Trophoblast cell (in vitro differentiated cells and primary cell): ENCODE measurements at places on chromosomes 1 and 21.

DNA sequence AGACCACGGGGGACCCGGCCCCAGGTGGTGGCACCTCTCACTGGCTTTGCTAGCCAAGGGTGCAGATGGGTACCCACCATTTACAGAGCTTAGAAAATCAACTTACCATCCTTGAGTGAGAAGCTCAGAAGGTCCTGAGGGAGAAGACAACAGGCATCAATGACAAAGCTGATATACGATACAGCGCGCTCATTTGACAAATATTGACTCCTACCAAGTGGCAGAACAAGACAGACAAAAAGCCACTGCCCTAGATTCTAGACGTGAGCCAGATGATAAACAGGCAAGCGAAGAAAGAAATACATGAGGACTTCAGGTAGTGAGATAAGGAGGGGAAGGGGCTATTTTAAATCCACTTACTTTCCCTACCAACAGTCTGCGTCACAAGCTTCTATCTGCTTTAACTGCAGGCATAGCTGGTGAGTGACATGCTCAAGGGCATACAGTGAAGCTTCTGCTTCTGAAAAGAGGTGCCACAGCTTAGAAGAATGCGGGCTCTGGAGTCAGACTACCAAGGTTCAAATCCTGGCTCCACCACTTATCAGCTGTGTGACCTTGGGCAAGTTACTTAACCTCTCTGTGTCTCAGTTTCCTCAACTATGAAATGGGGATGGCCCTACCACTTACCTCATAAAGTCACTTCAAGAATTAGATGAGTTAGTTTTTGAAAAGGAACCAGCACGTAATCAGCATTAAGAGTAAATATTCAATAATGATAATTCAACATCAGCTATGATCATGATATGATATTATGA lies 29.1 kb downstream of the TMCO4 start:
- no peak overlapping the region for H3K27ac ChIP-seq
- DNase-seq: no peak
- peaks cover 11% of the 10 kb centered on the region for H3K4me1 ChIP-seq
- H3K4me3 ChIP-seq: no peak overlapping the region
- peaks cover 2% of the 10 kb centered on the region for H3K36me3 ChIP-seq

DNA sequence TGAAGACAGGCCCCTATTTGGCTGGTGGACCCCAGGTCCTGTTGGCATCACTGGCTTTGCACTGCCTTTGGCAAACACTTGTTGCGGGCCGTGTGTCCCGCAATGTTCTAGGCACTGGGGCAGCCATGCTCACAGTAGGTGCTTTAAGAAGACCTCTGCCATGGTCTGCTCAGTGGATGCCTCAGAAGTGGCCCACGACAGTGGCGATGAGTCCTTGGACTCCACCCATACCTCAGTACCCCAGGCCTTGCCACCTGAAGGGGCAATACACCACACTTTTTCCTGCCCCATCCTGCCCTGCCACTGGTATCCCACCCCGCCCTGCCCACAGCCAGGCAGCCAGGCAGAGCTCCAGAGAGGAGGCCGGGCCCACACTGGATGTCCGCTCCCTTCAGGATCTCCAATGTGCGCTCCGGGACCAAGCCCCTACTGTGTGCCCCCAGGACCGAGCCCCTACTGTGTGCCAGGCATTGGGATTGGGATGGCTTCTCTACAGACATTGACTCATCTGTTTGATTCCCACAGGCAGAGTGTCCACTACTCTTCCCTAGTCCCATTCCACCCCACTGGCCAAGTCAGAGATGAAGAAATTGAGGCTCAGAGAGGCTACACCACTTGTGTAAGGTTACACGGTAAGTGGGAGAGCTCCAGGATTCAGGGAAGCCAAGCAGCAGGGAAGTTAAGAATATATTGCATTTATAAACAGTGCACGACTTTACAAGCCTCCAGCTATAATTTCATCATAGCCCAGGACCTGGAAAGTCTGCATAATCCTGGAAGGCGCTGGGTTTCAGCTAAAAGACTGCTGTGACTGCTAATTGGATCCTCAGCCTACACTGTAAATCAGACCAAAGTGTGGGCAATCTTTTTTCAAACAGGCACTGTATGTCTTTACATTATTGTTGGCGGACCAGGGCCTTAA lies 101.6 kb downstream of the DMRTB1 start:
- H3K27ac ChIP-seq: no peak overlapping the region
- no peak overlapping the region for H3K4me3 ChIP-seq
- H3K27me3 ChIP-seq: no peaks in the 10 kb centered on the region

DNA sequence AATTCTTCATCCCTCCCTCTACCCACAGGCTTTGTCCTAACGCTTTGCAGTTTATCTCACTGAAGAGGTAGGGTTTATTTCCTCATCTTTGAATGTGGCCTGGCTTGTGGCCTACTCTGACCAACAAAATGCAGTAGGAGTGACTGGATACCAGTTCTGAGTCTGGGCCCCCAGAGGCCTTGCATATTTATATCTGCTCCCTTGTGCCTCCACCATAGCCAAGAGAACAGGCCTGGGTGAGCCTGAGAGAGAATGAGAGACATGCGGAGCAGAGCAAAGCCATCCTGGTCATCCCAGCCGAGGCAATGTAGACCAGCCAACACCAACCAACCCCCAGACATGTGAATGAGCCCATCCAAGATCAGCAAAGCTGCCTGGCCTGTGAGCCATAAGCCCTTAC lies 30.3 kb downstream of the SMIM12 start:
- peaks cover 8% of the 10 kb centered on the region for H3K4me1 ChIP-seq
- DNase-seq: no peak
- no peaks in the 10 kb centered on the region for H3K27me3 ChIP-seq
- H3K27ac ChIP-seq: no peak overlapping the region
- no peak overlapping the region for H3K4me3 ChIP-seq

- H3K4me3 ChIP-seq: no peak overlapping the region
- no peak overlapping the region for H3K27ac ChIP-seq
- no peaks in the 10 kb centered on the region for H3K36me3 ChIP-seq
Observed at GRCh38 chr1:114130846-114131525, 22.7 kb downstream of the SYT6 start.

GRCh38 chr1:93807311-93807930 lies 71.6 kb downstream of the DNTTIP2 start:
- no peaks in the 10 kb centered on the region for H3K36me3 ChIP-seq
- H3K4me3 ChIP-seq: no peak overlapping the region
- DNase-seq: no peak
- no peaks in the 10 kb centered on the region for H3K27me3 ChIP-seq
- H3K4me1 ChIP-seq: no peaks in the 10 kb centered on the region

- no peaks in the 10 kb centered on the region for H3K36me3 ChIP-seq
- H3K27ac ChIP-seq: no peak overlapping the region
Observed at GRCh38 chr1:61604684-61605083, 120.3 kb downstream of the TM2D1 start.

GRCh38 chr1:204507317-204508105 lies 8.7 kb upstream of the MDM4 start:
- peaks cover 2% of the 10 kb centered on the region for H3K4me1 ChIP-seq
- H3K27ac ChIP-seq: peak overlapping the region; percentile 32
- H3K36me3 ChIP-seq: no peaks in the 10 kb centered on the region

DNA sequence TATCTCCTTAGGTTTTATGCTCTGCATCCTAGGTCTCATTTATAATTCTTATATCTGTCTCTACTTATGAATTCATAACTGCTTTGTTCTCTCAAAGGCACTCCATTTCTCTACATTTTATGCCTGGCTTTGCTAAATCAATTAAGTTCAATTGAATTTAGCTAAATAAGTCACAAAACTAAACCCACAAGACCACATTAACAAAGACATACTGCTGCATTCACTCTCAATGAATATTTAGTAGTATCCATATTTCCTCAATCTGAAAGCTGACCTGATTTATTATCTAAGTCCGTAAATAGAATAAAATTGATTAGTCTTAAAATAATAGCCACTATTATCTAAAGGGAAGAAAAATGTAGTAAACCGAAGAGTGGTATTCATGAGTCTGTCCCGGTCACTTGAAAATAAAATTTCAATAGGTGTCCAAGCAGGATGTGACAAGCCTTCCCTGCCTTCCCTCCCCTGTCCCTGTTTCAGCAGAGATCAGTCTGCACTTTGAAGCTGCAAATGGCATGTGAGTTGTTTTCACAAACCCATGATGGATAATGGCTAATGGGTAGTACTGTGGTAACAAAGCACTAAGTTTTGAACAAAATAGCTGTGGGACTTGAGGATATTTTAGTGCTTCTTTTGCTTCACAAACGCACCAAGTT lies 295.0 kb upstream of the NCAM2 start:
- H3K27ac ChIP-seq: no peak overlapping the region
- DNase-seq: no peak
- H3K36me3 ChIP-seq: no peaks in the 10 kb centered on the region
- no peaks in the 10 kb centered on the region for H3K4me1 ChIP-seq
- no peak overlapping the region for H3K4me3 ChIP-seq

GRCh38 chr1:41649396-41650027 lies 165.0 kb upstream of the EDN2 start:
- H3K4me1 ChIP-seq: no peaks in the 10 kb centered on the region
- H3K27ac ChIP-seq: no peak overlapping the region
- H3K36me3 ChIP-seq: no peaks in the 10 kb centered on the region
- no peaks in the 10 kb centered on the region for H3K27me3 ChIP-seq
- DNase-seq: no peak

DNA sequence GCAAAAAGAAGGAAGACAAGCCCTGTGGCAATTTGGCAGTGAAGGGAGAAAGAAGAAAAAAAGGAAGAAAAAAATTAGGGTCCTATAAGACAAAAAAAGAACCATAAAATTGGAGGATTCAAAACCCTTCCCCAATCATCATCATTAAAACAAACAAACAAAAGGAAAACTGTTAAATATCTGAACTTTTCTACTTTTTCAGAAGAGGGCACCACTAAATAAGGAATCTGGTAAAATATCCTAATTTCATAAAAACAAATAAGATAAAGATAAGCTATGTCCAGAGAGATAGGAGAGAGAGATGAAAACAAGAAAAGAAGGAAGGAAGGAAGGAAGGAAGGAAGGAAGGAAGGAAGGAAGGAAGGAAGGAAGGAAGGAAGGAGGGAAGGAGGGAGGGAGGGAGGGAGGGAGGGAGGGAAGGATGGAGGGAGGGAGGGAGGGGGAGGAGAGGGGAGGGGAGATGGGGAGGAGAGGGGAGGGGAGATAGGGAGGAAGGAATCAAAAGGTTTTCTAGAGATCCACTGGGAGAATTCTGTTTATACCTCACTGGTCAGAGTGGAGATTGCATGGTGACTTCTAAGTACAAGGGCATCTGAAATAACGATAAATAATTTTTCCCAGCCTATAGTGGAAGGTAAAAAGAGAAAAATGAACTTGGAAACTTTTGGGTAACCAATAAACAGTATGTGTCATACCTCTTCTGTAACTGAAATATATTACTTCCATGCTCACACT lies 10.4 kb upstream of the FMO2 start:
- no peaks in the 10 kb centered on the region for H3K4me1 ChIP-seq
- no peak overlapping the region for H3K27ac ChIP-seq
- no peaks in the 10 kb centered on the region for H3K36me3 ChIP-seq
- H3K27me3 ChIP-seq: no peaks in the 10 kb centered on the region
- DNase-seq: no peak

GRCh38 chr1:224042557-224043118 lies 71.3 kb upstream of the FBXO28 start:
- no peak overlapping the region for H3K27ac ChIP-seq
- H3K36me3 ChIP-seq: no peaks in the 10 kb centered on the region
- DNase-seq: no peak
